Stimulated activated CD8-positive, alpha-beta memory T cell treated with anti-CD3 and anti-CD28 coated beads, Interleukin-7, amount 100 ng/mL, for 48 hours (primary cell): ENCODE measurements at places on chromosomes 1 and 21.

DNA sequence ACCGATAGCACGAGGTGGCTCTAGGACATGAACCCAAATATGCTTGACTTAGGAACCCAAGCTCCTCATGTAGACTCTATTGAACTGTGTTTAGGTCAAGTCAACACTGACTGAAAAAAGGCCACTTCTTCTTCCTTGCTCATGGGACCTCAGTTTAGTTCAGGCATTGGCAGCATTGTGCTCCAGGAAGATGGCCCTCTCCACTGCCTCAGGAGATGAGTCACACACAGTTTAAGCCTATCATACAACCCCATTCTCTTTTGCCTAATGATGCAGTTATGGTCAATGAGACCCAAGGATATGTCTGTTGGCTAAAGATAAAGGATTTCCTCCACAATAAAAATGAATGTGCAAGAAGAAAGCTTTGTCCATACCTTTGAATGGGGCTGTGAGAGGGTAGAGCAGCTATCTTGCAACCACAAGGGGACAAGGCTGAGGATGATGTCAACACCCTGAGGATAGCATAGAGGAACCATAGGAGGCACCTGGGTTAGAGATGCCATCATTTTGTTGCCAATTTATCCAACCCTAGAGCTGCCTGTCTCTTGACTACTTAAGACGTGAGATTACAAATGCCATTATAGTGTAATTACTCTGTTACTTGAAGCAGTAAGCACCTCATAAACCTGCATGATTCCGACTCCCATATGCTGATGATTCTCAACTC, 3.0 kb upstream of the TRIM63 start:
- DNase-seq = no peak

GRCh38 chr1:72435025-72435424, 152.7 kb upstream of the NEGR1 start:
- DNase-seq = no peak

DNA sequence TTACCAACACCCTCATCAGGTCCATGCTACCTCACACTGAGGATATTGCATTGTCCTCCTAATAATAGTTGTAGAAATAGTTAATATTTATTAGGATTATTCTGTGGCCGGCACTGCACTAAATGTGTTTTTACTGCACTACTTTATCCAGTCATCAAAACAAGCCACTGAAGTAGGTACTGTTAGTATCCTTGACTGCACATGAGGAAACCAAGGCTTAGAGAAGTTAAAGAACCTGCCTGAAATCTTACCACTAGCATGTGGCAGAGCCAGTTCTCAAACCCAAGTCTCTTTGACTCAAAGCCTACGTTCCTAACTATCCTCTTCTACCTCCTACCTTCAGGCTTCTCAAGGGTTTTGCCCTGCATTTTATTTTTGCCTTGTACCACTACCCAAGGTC, 30.9 kb downstream of the FMO1 start:
- no peak for DNase-seq

- DNase-seq = no peak
Observed at GRCh38 chr1:33709783-33710718, 153.8 kb upstream of the HMGB4 start.

DNA sequence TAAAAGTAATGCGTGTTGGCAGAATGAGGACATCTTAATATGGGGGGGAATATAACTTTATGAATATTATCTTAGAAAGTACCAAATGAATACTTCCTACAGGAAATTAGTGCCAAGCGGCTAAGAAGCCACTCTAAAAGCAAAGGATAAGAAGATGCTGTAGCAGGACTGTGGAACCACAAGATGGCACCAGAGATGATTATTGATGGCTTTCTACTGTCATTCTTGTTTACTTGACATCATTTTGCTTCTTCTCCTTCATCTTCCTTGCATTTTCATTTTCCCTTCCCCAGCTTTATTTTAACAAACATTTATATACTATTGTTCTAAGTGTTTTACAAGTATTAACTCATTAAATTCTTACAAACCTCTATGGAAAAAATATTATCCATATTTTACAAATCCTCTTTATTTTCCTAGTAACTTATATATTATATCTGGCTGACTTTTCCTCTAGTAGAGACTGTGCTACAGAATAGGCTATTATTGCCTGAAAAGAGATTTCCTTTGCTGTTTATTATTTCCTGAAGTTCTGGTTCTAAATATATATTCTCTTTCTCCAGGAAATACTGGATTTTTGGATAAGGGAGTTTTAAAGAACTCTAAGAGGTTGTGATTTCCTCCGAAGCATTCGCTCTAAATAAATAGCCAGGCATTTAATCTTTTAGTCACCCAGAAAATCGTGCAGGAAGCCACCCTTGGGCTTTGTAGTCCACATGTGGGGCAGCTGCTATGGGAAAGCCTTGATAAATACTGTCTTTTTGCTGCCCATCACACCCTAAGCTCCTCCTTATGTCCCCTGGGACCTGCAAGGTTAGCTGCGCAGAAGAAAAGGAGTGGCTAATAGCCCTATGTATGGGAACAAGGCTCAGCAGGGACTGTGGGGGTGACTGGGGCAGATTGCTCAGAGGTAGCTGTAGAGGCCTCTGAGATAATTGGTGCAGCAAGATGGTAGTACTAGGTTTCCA, 69.8 kb downstream of the TPR start:
- no peak for DNase-seq

- DNase-seq = no peak
Observed at GRCh38 chr1:48222501-48223242, at the start of gene SLC5A9. Gene SLC5A9, plus strand, starts transcription at chr1:48222716. Its CDS starts 21 bp downstream, at chr1:48222737.

- DNase-seq = no peak
Observed at GRCh38 chr21:34730756-34731445, 62.1 kb downstream of the CLIC6 start.

DNA sequence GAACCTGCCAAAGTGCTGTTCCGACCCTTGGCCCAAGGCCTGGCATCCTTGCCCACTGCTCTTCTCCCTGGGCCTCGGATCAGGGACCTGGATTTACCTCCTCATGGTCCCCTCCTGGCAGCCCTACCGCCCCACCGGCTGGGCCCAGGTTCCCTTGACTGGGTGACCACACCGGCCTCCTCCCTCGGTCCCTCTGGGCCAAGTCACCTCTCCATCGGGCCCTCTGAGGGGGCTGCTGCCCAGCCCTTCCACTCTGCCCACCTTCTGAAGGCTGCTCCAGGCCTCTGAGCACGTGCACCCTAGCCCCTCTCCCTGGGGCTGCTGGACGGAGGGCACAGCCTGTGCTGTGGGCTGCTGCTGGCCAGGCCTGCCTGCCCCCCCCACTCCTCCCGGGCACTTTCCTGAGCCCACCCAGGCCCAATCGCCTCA, 9.3 kb upstream of the MMEL1 start:
- no peak for DNase-seq

- peak; percentile 13 for DNase-seq
Observed at GRCh38 chr1:209435654-209436566, 147.6 kb upstream of the CAMK1G start.

- DNase-seq = no peak
Observed at GRCh38 chr1:6419804-6420453, at the start of gene HES2. Gene HES2, minus strand, starts transcription at chr1:6419919. Its CDS starts 99 bp downstream, at chr1:6419820.

DNA sequence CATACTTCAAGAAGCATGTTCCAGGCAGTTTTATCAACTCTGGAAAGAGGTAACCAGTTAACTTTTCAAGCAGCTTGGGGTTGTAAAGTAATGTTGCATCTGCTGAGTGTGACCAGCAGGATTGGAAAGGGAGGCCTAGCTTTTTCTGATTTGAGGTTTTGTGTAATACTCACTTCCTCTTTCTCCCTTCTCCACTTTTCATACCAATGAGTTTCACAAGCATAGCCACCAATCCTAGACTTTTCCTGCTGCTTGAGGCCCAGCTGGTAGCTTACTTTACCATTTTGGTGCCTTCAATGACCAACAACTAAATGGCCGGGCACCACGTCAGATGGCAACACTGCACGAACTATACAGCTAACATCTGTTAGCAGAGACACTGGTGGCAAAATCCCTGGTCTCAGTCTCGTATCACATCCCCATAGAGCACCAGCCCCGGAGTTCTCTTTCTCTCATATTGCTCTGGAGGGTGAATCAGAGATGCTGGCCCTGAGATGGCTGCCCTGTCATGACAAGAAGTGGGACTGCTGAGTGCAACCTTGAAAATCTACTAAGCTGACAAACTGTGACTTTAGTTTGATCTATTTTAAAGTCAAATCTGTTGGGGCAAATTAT, 14.8 kb upstream of the GPR88 start:
- no peak for DNase-seq

DNA sequence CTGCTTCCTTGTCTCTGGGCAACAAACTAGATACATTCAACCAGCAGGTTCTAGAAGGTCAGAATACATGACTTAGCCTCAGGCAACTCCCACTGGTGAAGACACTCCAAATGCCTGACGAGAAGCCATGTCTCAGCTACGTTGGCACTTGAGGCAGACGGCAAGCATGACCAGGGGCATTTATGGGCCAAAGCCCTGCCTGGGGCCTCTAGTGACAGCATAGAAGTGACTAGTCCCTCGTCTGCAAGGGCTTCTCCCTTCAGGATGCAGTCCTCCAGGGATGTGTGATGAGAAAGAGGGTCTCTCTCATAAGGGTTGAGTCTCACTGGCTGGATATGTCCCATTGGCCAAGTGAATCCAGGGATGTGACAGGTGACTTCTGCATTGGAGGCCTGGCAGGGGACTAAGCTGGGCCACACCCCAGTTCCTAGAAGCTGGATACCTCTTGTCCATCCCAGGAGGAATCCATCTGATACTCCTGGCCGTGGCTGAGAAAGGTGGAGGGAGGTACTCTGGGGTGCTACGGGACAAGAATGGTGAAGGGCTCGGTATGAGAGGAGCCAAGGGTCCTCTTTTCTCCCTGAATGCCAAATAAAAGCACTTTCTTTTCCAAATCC, 148.6 kb upstream of the HMGB4 start:
- no peak for DNase-seq

- DNase-seq = no peak
Observed at GRCh38 chr21:25964926-25965325, 205.6 kb downstream of the APP start.

DNA sequence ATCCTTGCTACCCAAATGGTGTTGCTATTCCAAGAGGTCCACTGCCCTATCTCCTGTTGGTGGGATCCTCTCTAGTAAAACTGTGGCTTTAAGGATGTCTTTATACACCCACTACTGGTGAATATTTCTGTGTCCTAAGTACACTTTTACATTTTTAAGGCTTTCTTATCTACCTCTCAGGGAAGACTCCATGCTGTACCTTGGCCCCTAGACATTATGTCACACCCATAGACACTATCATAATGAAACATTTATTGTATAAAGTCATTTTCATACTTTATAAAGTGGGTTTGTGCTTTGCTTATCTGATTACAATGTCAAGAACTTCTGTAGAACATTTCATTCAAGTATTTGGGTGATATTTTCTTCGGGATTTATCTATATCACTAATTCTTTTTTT, 270.3 kb upstream of the SNX7 start:
- no peak for DNase-seq

DNA sequence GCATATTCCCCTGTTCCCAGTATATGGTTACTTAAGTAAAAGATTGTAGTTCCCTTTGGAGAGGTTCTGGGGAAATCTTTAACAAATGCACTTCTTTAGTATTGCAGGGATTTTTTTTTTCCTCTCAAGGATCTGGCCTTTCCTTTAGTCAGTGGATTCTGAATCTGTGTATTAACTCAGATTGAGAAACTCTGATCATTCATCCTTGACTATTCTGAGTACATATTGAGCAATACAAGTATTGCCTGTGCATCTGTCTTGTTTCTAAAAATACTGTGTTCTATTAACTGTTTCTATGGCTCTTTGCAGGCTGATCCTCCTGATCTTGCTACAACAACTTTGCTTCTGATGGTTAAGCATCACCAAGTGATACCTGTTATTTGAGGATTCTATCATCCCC, 67.8 kb upstream of the FGGY start:
- no peak for DNase-seq

DNA sequence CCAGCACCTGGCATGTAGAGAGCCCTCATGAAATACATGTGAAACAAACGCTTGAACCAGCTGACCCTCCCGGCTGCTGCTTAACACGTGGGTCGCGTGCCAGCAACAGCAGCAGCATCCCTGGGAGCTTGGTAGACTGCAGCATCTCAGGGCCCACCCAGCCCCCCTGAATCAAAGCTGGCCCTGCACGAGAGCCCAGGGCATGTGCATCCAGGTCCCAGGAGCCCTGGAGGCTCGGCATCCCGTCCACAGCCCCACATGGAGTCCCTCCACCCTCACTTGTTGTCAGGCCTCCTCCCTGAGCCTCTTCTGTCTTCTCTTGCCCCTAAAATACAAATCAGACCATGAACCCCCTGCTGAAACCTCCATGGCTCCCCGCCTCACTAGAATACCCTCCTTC, 123.1 kb downstream of the MATN1 start:
- DNase-seq = no peak

- no peak for DNase-seq
Observed at GRCh38 chr1:179794669-179795068, 51.6 kb downstream of the FAM163A start.

DNA sequence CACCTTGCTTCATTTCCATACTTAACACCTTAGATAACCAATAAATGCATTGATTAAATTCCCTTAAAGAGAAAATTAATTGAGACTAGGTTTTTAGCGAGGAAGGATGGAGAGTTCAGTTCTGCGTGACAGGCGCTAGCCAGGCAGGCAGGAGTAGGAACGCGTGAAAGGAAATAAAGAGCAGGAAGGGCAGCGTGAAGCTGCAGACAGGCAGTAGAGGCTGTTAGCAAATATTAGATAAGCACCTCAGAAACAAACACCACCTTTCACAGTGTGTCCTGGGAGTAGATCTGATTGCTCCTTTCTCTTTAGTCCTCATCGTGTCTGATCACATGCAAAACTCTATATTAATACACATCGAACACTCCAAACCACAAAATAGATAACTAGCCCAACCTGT, 282.7 kb upstream of the ADGRL2 start:
- DNase-seq = no peak

DNA sequence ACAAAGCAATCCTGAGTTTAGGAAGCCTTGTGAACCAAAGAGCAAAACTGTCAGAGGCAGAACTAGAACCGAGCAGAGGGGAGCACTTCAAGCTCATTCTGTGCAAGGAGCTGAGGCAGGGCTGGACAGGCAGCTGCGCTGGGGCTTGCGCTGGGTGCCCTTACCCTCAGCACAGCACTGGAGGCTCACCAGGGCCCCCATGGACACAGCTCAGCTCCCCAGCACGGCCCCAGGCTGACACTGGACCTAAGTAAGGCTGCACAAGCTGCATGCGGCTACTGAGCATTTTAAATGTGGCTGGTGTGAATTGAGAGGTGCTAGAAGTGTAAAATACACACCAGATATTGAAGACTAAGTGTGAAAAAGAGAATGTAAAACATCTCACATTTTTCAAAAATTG, 22.1 kb downstream of the TMEM63A start:
- no peak for DNase-seq

- DNase-seq = peak; percentile 53
Observed at GRCh38 chr1:17125756-17126237, 6.5 kb upstream of the PADI2 start.

DNA sequence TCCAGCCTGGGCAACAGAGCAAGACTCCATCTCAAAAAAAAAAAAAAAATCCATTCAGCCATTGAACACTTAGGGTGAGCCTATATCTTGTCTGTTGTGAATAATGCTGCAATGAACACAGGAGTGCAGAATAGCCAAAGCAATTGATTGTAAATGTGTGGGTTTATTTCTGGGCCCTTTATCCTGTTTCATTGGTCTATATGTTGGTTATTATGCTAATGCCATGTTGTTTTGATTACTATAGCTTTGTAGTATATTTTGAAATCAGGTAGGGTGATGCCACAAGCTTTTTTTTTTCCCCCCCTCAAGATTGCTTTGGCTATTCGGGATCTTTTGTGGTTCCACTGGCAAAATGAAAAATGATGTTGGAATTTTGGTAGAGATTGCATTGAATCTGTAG, 167.5 kb downstream of the LBR start:
- no peak for DNase-seq
